ENCODE measurements at places on chromosomes 7 and 10.

- DNase-seq, result no peak
These were observed 298.7 kb downstream of the GFRA1 start for GRCh38 chr10:115974351-115974750.

- no peak for DNase-seq
These were observed 121.0 kb upstream of the LANCL2 start for GRCh38 chr7:55244006-55244745.

GRCh38 chr10:124474514-124475070, 13.0 kb downstream of the LHPP start:
- no peak for DNase-seq

GRCh38 chr10:70060389-70060788, 7.7 kb downstream of the MACROH2A2 start:
- no peak for DNase-seq
